ENCODE measurements at places on chromosomes 4 and X.

DNA sequence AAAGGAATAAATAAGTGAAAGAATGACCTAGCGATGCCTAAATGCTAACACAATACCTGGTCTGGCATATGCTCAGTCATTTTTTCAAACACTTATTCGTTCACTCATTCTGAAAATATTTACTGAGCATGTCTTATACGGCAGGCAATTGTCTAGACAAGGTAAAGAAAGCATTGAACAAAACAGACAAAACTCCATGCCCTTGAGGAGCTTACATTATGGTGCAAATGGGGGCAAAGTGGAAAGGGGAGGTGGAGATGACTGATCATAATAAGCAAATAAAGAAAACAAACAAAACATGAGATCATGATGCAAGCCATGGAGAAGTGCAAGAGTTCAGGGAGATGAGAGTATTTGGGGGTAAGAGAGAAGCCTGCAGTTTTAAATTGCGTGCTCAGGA, 334.6 kb upstream of the PPARGC1A start:
- no peak for DNase-seq

DNA sequence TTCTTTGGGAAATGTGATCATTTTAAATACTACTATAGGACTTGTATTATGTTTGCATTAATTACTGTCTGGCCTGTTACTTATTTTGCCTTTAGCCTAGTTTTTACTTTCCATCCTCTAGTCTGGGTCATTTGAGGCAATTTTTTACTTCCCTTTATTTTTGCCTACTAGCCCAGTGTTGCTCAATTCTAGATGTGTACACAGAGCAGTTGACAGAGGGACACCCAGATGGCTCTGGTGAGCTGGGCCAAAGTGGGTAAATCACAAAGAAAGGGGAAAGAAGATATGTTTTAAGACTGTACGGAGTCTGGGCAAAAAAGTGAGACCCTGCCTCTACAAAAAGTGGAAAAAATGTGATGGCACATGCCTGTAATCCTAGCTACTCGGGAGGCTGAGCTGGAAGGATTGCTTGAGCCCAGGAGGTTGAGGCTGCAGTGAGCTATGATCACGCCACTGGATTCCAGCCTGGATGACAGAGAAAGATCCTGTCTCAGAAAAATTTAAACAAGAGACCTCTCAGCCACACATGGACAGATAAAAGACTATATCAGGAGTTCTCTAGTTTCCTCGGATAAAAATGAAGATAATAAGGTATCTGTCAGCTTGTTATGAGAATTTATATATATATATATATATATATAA, 35.7 kb downstream of the APOO start:
- DNase-seq = no peak

DNA sequence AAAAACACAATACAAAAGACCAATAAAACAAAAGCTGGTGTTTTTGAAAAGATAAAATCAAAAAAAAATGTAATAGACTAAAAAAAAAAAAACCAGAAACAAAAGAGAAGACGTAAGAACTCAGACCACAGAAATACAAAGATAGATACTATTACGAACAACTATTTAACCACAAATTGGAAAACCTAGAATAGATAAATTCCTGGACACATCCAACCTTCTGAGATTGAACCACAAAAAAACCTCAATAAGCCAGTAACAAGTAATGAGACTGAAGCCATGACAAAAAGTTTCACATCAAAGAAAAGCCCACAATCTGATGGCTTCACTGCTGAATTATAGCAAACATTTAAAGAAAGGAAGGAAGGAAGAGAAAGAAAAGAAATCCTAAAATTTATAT, 16.2 kb downstream of the RCHY1 start:
- no peak for DNase-seq

DNA sequence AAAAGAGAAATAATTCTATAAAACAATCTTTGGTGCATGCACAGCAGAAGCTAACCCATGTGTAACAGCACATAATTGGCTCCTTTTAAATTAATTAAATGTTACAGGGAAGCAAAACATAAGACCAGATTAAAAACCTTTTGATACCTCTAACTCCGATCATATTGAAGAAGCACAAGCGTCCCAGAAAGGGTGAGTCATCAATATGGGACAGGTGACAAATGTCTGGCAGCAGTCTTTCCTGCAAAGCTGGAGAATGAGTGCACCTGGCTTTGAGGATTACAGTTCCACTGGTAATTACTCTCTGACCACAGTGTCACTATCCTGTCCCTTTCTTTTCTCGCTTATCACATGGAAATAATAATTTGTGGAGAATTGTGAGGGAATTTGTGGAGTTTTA, 94.6 kb downstream of the FAM9B start:
- DNase-seq = no peak

DNA sequence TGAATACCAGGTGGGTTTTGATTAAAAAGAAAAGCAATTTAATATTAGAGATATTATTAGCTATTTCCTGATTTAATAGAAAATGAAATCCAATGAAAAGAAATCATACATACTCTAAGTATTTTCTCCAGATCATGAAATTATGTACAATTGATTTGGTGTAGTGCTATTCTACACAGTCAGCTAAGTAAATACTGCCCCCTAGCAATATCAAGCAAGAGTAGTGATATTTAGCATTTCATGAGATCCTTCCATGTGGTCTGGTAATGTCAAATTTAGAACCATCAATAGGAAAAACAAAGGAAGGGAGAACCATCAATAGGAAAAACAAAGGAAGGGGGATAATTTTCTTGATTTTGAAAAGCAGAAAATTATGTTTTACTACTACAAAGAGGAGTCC, 114.6 kb downstream of the TBCK start:
- no peak for DNase-seq
